ENCODE measurements at places on chromosomes 1 and 21. TPM values are rescaled to one million over a fixed set of nuclear protein-coding genes. Genes with fewer than 3 reads are reported as not detected.

Gene DIO1
- total RNA-seq, result not detected

Gene SH3BGR
- 12.4 TPM for total RNA-seq

Gene DNM3
- total RNA-seq, result 5.2 TPM

Gene OLFML2B
- total RNA-seq, result 25.3 TPM

Gene TNFSF18
- 3.4 TPM for total RNA-seq

Gene CYP2J2
- 10.1 TPM for total RNA-seq

Gene LORICRIN
- total RNA-seq, result 39.6 TPM

Gene TSPAN2
- total RNA-seq, result 4.6 TPM

Gene LENEP
- not detected for total RNA-seq

Gene SSX2IP
- 10.6 TPM for total RNA-seq

Gene NEXN
- 12.2 TPM for total RNA-seq

Gene KCNJ9
- total RNA-seq, result not detected

Gene LYPD8
- total RNA-seq, result not detected

Gene GSTM5
- 12.3 TPM for total RNA-seq

Gene ZZZ3
- total RNA-seq, result 80.3 TPM

Gene CYP4A11
- total RNA-seq, result not detected

Gene LCE1B
- 1.9 TPM for total RNA-seq

Gene IFNLR1
- total RNA-seq, result 3.4 TPM

Gene TTC39A
- 4.9 TPM for total RNA-seq

Gene OR2T29
- not detected for total RNA-seq

Gene CR1L
- 1.6 TPM for total RNA-seq

Gene PGLYRP3
- 4.4 TPM for total RNA-seq

Gene CD5L
- 0.39 TPM for total RNA-seq

Gene CRB1
- total RNA-seq, result 0.39 TPM

Gene NPHP4
- total RNA-seq, result 9.0 TPM

Gene PTPN7
- total RNA-seq, result 1.4 TPM

Gene SIPA1L2
- total RNA-seq, result 30.8 TPM

Gene DNASE2B
- not detected for total RNA-seq

Gene PADI1
- total RNA-seq, result 11.7 TPM

Gene LMX1A
- 1.1 TPM for total RNA-seq

Gene OR2G6
- not detected for total RNA-seq

Gene AK2
- 65.9 TPM for total RNA-seq

Gene INSRR
- total RNA-seq, result under 0.01 TPM

Gene SLC44A5
- total RNA-seq, result 0.89 TPM

Gene KAZN
- 9.6 TPM for total RNA-seq

Gene ATP1A4
- not detected for total RNA-seq

Gene IL22RA1
- total RNA-seq, result 5.0 TPM

Gene HLX
- total RNA-seq, result 10.9 TPM

Gene CACNA1S
- total RNA-seq, result 5.3 TPM

Gene IVL
- 71.5 TPM for total RNA-seq
